Activated CD4-positive, CD25-positive, alpha-beta regulatory T cell (primary cell): ENCODE measurements at places on chromosomes 7 and 10.

GRCh38 chr10:29820890-29821461 lies 186.2 kb upstream of the SVIL start:
- no peak for DNase-seq

DNA sequence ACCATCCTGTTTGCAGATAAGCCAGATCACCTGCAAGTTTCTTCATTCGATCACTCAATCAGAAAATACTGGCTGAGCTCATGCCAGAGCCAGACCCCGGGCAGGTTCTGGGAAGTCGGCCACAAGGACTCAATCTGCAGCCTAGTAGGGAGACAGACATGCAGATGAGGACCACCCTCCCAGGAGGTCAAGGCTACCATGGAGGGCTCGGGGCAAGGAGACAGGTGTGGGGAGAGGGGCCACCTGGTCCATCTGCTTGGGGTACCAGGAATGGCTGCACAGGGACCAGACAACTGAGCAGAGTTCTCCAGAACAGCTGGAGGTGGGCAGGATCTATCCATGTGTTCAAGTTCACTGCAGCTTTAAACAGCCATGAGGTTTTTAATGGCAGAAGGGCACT lies 16.8 kb upstream of the CPXM2 start:
- no peak for DNase-seq

- no peak for DNase-seq
Measured at GRCh38 chr7:142805350-142806021, 34.7 kb downstream of the PRSS2 start.

DNA sequence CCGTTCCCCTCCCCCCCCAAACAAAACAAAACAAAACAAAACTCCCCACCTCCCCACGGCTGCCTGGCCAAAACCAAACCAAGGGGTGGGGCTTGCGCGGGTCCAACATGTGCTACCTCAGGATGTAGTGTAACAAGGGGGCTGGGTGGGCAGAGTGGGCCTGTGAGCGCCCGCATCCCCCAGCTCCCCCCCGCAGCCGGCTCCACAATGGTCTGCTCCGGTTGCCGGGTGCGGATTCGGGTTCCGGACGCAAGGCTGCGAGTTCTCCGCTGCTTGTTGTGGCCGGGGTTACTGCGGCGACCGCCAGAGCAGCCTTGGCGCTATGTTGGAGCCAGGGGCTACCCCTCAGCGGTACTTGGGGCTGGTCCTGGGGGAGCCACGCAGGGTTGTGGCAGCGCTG lies 4.9 kb downstream of the C10orf143 start:
- no peak for DNase-seq

DNA sequence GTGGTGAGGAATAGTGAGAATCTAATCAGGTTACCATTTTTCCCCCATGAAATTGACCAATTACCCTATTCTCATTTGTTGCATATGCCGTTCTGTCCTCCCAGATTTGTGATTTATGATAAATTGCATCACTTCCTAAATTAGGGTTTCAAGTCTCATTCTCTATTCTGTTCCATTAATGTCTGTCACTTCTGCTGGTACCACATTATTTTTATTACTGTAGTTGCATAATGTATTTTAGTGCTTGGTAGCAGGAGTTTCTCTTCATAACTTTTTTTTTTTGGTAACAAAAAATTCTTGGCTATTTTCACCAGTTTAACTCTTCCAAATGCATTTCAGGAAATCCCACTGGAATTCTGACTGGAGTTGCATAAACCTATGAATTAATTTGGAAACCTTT lies 44.0 kb upstream of the FAM133B start:
- DNase-seq, result no peak

GRCh38 chr7:77450054-77450453 lies 33.9 kb upstream of the GSAP start:
- no peak for DNase-seq

- DNase-seq, result no peak
Measured at GRCh38 chr7:44329081-44329480, 3.7 kb upstream of the CAMK2B start.

- no peak for DNase-seq
Measured at GRCh38 chr10:96500519-96500918, 13.2 kb downstream of the TLL2 start.

GRCh38 chr10:119468542-119469324 lies 73.8 kb downstream of the RGS10 start:
- DNase-seq, result no peak

GRCh38 chr7:134890246-134891240 lies 95.8 kb upstream of the AGBL3 start:
- DNase-seq, result no peak

DNA sequence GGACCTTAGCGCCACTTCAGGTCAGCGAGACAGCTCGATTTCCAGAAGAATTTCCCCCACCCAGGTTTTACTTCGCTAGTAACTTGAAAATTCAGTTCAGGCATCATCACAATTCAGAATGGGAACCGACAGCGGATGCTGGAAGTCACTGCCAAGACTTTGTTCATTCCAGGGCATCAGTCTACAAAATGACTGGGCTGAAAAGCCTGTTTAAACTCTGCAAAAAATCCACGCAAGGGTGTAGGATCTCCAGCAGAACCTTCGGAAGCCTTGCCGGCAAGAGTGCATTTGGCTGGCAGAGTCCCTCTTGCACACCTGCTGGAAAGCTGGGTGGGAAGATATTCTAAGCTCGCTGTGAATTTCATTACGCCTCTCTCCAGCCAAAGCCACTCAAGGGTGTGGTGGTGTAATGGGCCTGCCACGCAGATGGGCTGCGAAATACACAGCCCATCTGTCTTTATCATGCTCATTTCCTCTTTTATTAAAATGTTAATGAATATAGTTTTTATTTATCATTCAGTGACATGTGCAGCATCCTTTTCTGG lies 672.0 kb upstream of the FOXK1 start:
- DNase-seq, result no peak

DNA sequence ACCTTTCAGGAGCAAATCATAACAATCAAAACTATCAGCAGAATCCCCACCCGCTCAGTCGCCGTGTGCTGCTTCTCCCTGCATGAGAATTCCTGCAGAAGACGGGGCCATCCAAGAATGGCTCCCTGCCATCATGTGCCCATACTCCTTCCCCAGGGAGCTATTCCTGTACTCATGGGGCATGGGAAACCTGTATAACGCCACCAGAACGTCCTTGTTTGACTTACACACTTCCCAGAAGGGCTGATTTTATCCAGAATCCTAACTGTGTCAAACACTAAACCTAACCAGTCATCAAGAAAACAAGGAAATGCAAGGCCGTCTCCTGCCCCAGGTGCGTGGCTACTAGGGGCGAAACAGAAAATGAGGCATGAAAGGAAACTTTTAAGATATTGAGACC lies 16.0 kb downstream of the DIP2C start:
- DNase-seq, result no peak

DNA sequence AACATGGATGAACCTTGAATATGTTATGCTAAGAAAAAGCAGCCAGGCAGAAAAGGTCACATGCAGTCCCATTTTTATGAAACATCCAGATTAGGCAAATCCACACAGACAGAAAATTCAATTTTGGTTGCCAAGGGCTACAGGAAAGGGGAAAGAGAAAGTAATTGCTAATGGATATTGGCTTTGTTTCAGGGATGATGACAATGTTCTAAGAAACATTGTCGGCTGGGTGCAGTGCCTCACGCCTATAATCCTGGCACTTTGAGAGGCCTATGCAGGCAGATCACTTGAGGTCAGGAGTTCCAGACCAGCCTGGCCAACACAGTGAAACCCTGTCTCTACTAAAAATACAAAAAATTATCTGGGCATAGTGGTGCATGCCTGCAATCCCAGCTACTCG lies 23.0 kb downstream of the ZNF33B start:
- no peak for DNase-seq

- DNase-seq, result no peak
Measured at GRCh38 chr7:148521271-148521670, 69.3 kb upstream of the C7orf33 start.

- no peak for DNase-seq
Measured at GRCh38 chr7:149355390-149356048, 93.5 kb downstream of the ZNF783 start.

GRCh38 chr7:15707570-15707969 lies 21.1 kb upstream of the MEOX2 start:
- no peak for DNase-seq

DNA sequence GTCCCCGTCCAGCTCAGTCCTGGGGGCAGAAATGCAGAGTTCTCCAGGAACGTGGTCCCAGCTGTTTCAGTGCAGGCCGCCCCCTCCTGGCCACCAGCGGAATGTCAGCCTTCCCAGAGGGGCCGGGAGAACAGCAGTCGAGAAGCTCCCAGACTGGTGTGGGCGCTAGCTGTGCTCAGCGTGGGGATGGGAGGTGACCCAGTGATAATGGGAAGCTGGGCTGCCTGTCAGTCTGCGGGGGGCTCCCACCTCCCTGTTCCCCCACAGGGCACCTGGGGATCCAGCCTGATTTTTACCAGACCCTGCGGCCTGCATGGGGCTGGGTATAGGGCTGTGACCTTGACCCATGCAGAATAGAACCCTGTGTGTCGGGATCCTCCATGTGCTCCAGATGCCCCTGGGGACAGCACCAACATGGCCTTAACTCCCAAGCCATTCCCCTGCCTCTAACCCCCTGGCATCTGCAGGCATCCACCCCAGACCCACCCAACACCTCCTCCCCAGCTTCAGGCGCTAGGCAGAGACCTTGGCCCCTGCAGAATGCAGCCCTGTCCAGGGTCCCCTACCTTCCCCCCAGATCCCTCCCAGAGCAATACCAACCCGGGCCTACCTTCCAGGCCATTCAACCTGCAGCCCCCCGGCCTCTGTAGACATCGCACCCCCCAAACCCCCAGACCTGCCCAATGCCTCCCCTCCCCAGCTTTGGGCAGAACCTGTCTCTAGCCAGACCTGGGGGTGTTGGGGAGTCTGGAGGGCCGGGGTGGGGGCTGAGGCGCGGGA lies 880 bp upstream of the ELN start:
- DNase-seq, result peak; percentile 30

DNA sequence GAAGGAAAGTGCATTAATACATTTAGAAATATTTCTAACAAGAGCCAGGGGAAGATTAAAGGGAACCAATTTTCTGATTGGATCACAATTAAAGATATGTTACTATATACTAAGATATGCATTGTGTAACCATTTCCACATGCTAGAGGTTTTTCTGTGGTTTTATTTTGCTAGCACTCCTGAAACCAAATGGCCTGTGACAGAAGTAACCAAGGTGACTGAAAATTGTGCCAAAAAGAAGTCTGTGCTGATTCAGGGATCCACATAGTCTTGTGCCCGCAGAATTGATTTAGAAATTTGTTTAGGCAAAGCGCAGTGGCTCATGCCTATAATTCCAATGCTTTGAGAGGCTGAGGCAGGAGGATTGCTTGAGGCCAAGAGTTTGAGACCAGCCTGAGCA lies 1.8 kb downstream of the CC2D2B start:
- no peak for DNase-seq

DNA sequence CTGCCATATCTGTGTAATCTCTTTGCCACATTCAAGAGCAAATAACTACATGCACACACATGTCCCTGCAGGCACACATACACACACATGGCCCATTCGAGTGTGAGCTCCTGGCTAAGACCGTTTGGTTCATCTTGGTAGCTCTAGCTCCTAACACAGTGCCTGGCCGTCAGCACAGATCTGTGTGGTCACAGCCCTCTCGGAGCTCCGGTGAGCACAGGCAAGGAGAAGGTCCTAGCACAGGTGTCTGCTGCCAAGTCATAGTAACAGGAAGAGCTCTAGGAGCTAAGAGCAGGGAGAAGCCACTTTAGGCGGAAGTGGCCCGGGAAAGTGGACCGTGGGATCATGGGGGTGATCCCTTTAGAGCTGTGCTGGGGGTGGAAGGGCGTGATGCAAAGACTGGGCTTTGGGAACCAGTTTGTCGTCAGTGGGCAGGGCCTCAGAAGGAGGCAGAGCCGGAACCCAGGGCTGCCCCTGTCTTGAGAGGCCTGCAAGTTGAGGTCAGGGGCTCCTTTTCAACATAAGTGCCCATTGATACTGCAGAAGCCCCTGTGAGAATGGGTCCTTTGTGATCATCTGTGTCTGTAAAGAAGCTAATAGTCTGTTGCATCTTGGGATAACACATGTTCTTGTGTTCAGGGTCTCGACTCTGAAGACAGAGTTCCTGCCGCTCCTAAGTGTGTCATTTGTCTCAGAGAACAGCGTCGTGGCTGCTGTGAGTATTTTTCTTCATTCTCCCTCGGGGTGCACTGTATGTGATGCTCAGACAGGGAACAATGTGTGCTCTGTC lies 16.6 kb upstream of the ARPC1B start:
- no peak for DNase-seq
